Cerebellum (tissue), 4 donors: ENCODE measurements at places on chromosomes 4 and X. TPM values are rescaled to one million over a fixed set of nuclear protein-coding genes. Genes with fewer than 3 reads are reported as not detected.

UGT2B17 gene
- total RNA-seq = not detected

- DNase-seq = no peak
These were observed 157.7 kb downstream of the SMIM20 start for GRCh38 chr4:26071688-26072087.

DNA sequence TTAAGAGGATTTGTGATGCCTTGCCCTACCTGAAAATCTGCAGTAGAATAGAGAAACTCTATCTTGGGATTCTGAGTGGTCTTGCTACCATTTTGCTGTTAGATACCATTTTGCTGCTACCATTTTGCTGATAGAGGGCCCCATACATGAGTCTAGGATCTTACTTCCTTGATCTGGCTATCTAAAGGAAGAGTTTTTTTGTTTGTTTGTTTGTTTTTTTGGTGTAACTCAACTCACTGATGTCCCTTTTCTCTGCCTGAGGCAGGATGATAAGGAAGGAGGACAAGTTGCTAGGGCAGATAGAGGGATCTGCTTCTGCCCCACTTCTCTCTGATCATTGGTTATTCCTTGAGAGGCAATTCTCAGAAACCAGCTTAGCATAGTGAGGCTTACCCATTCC is 31.0 kb downstream of the XK start:
- no peak for DNase-seq

LANCL3 gene
- 2.4 TPM for total RNA-seq

TRMT10A gene
- 7.2 TPM for total RNA-seq

GRCh38 chr4:8762356-8762755 is 109.3 kb downstream of the HMX1 start:
- no peak for DNase-seq
